Activated T-cell treated with anti-CD3 and anti-CD28 coated beads, Interleukin-2, amount 50 U/mL, for 72 hours (primary cell): ENCODE measurements at places on chromosomes 7 and 10.

- H3K27me3 ChIP-seq = peaks cover 29% of the 10 kb centered on the region
- no peak overlapping the region for H3K27ac ChIP-seq
- DNase-seq = no peak
- peaks cover 20% of the 10 kb centered on the region for H3K4me1 ChIP-seq
- no peaks in the 10 kb centered on the region for H3K36me3 ChIP-seq
- no peak overlapping the region for H3K4me3 ChIP-seq
These were observed 197.2 kb downstream of the HECW1 start for GRCh38 chr7:43309706-43310022.

- no peak overlapping the region for H3K27ac ChIP-seq
- no peaks in the 10 kb centered on the region for H3K4me1 ChIP-seq
- H3K4me3 ChIP-seq = no peak overlapping the region
These were observed 136.3 kb downstream of the DPY19L1 start for GRCh38 chr7:34900891-34901513.

DNA sequence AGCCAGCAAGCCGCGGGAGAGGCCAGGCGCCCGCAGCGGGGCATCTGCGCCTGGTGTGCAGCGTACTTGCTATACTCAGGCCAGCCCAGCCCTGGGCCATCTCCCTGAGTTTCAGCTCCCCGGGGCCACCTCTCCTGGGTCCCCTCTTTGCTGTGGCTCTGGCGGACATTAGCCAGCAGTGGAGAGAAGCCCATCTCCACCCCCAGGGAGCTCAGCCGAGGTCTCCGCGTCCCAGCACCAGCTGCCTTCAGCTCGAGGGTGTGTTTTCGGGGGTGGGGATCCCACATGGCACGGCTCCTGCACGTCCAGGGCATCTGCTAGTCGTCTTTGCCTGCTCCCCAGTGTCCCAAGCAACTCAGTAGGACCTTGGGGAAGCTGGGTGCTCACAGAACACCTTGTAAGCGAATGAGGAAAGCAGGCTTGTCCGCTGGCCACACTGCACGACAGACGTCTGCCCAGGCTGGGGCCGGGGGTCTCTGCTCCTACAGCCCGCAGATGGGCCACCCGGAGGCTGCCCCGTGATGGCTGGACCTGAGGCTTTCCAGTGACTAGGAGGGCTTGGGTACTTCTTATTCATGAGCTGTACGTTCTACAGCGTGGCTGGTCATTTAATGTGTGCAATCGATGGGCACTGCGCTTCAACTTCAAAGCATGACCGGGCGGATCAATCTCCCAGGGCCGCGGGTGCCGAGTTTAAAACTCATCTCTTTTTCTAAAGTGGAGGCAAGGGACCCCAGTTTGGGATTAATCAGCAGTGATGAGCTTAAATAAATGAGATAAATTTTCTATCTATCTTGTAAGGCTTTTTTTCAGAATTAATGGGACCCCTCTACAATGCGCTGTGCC lies 455.7 kb downstream of the DNAJB6 start:
- DNase-seq = no peak
- no peak overlapping the region for H3K27ac ChIP-seq
- no peaks in the 10 kb centered on the region for H3K36me3 ChIP-seq
- no peak overlapping the region for H3K4me3 ChIP-seq
- no peaks in the 10 kb centered on the region for H3K4me1 ChIP-seq

DNA sequence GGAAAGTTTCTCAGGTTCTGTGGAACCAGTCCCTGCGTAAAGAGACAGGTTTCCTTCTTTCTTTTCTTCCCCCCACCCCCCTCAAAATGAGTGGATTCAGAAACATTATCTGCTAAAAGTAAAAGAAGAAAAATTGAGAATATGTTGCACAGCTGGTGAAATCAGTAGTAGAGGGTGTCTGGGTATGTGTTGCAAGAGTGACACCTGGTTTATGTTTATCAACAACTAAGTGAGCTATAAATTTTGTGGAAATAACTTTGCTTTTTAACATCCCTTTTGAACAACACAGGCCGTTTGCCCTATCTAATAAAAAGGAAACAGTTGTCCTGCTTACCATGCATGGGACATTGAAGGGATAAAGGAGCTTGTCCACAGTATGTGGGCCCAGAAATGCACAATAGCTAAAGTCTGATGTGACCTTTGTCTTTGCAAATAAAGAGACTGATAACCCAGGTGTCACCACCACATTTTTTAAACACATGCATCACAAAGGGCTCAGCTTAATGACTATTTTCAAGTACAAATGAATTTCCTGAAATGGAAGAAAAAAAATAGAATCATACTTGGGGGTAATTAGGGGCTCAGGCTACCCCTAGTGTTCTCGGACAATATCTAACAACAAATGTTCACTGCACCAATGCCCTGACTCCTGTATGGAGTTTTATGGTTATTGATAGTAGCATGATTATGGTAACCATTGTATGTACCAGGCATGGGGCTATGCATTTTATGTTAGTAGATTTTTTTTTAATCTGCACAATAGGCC lies 221.7 kb upstream of the TCF7L2 start:
- no peaks in the 10 kb centered on the region for H3K27me3 ChIP-seq
- no peaks in the 10 kb centered on the region for H3K4me1 ChIP-seq
- H3K4me3 ChIP-seq = no peak overlapping the region
- DNase-seq = no peak
- no peak overlapping the region for H3K27ac ChIP-seq

DNA sequence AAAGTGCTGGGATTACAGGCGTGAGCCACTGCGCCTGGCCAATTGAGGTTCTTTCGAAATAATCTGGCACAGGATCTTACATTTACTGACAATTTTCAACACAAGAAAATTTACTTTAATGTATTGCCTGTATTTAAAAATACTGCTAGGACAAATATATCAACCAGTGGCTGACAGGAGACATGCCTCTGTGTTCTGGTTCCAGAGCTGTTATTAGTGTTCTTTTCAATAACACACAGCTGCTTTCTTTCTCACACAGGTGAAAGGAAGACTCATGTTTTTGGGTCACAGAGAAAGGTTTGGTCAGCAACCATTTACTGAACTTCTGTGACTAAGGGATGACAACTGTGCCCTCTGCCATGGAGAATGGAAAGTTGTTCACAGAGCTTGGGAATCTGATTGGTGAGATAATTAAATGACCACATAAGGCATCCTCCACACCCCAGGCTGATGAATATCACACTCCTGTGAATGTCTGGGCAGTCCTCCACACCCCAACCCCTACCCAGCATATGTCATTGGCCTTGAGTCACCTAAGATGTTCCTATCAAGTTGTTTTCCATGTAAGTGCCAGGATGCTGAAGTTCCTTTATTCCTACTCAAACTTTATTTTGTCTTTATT lies 180.1 kb downstream of the RAPGEF5 start:
- H3K27ac ChIP-seq = no peak overlapping the region
- no peaks in the 10 kb centered on the region for H3K36me3 ChIP-seq
- H3K4me3 ChIP-seq = no peak overlapping the region
- H3K27me3 ChIP-seq = peaks cover 25% of the 10 kb centered on the region
